Activated CD8-positive, alpha-beta T cell treated with anti-CD3 and anti-CD28 coated beads for 36 hours (primary cell): ENCODE measurements at places on chromosomes 7 and 10.

DNA sequence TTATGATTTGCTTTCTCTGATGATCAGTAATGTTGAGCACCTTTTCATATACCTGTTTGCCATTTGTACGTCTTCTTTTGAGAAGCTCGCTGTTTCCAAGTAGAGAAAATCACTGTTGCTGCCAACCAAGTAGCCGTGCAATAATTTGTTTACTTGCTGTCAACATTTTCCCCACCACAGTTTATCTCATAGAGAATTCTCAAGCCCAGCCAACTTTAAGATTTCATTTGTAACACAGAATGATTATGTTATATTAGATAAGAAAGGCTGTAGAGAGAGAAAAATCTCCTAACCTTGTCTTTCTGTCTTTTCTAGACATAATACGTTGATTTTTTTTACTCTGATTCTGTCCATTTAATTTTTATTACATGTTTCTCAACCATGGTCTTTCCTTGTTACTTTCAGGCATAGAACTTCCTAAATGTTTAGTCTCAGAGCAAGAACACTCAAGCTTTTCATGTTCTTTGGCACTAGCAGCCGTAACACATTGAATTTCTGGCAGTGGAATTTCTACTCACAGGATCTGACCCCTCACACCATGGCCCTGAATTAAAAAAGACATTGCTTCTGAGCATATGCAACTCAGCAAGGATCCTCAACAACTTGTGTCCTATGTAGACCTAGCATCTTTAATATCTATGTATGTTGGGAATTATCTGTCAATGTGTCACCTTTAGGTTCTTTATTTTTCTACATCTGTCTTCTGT lies 23.1 kb downstream of the RPA3 start:
- no peak for DNase-seq

DNA sequence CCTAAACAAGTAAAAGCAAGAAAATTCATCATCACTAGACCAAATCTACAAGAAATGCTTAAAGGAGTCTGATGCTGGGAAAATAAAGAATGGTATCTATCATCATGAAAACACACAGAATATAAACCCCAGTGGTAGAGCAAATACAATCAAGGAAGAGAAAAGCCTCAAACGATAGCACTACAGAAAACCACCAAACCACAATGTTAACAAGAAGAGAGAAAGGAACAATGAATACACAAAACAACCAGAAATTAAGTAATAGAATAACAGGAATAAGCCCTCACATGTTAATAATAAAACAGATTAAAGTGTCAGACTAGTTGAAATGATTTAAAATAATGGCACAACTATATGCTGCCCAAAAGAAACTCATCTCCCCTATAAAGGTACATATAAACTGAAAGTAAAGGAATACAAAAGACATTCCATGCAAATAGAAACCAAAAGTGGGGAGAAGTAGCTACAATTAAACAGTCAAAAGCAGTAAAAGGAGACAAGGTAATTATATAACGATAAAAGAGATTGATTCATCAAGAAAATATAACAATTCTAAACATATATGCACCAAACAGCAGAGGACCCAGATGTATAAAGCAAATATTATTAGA lies 77.3 kb downstream of the JMJD1C start:
- no peak for DNase-seq

- peak; percentile 50 for DNase-seq
These were observed 98.6 kb upstream of the FGFR2 start for GRCh38 chr10:121696854-121697253.

DNA sequence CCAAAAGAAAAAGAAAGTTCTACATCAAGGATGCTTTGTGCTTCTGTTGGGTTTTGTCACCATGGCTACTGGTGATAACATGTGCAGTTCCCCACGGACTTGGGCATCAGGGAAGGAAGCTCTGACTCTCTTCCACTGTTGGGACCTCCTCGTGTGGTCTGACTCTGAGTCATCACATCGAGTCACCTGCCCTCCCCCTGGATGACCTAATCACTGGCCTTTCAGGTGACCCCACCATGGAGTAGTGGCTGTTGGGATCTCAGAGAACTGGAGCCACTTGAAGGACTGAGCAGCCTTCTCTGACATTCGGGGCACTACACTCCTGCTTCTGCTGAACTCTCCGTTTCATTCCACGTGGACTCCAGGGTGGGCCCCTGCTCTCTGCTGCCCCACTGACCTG lies 60.8 kb upstream of the DOCK1 start:
- DNase-seq, result no peak

GRCh38 chr7:115293628-115294240 lies 371.8 kb downstream of the MDFIC start:
- no peak for DNase-seq

DNA sequence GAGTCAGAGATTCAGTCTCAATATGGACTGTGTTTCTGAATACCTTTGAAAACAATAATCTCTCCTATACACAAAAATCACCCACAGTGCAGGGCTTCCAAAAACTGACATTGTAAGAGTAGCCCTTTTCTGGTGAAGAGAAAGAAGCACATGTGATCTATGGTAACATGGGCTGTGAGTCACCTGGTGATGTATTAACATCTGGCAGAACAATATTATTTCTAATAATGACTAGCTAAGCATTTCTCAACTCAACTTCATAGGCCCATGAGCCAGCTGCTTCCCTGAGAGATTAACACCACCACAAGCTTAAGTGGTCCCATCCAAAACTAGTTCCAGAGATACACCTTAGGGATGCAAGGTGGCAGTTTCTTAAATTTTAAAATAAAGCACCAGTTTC lies 331.0 kb upstream of the NRP1 start:
- DNase-seq, result no peak

DNA sequence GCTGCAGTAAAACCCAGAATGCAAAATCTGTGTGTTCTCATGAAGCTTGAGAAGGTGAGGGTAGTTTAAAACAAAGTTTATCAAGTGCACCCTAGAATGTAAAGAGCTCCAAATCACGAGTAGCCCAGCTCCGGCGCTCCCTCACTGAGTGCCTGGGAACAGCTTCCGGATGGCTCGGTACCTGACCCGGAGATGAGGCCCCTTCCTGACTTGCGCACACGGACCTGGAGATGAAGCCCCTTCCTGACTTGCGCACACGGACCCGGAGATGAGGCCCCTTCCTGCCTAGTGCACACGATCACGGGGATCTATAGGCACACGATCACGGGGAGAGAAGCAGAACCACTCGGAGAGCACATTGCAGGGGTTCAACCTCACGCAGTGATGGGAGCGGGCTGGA lies 322.1 kb upstream of the RNF32 start:
- no peak for DNase-seq

GRCh38 chr7:745431-746154 lies 18.5 kb upstream of the PRKAR1B start:
- DNase-seq, result no peak

DNA sequence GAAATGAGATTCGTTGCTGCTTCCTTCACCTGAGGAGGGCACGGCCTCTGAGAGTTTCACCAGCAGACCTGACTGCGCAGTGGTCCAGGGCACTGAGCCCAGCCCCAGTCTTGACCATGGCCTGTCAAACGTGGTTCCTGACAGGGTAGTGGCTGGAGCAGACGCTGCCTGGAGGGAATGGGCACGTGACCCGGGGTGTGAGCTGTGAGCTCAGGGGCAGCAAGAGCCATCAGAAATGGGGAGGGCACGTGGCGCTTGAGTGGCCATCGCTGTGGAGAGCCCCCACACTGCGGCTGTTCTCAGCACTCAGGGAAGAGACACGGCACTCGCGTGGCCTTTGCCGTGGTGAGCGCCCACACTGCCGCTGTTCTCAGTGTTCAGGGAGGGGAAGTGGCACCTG lies 12.0 kb downstream of the FAM20C start:
- no peak for DNase-seq

DNA sequence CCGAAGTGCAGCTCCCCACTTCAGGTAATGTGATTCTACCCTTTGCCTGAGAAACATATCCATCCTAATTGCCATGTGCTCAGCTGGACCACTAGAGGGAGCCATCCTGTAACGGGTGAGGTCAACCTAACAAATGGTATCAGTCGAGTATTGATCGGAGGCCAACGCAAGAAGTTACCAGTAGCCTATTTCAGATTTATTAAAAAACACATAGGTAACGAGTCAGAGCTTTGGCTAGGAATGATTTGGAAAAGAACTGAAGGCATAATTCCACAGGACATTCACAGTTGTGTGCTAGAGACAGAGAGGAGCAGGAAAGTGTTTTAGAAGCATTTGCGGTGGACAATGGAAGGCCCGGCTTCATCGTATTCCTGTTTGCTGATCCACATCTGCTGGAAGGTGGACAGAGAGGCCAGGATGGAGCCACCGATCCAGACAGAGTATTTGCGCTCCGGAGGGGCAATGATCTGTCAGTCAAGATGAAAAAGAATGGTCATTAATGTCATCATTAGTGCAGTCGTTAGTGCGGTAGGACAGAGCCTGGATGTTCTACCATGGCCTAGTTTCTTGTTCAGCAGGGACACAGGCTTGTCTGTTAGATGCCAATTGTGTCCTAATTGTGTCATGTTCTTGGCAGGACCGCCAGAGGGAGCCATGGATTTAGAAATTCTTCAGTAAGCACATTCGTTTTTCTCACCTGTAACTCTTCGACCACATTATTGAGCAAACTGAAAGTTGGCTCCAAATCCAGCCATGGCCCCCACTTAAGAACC lies 17.5 kb downstream of the ACTA2 start:
- DNase-seq, result peak; percentile 85

GRCh38 chr10:6871128-6871527 lies 291.1 kb upstream of the PRKCQ start:
- no peak for DNase-seq

- no peak for DNase-seq
These were observed 33.0 kb downstream of the RASGEF1A start for GRCh38 chr10:43233601-43234430.

GRCh38 chr7:87882151-87882937 lies 6.1 kb downstream of the DBF4 start:
- DNase-seq, result no peak

DNA sequence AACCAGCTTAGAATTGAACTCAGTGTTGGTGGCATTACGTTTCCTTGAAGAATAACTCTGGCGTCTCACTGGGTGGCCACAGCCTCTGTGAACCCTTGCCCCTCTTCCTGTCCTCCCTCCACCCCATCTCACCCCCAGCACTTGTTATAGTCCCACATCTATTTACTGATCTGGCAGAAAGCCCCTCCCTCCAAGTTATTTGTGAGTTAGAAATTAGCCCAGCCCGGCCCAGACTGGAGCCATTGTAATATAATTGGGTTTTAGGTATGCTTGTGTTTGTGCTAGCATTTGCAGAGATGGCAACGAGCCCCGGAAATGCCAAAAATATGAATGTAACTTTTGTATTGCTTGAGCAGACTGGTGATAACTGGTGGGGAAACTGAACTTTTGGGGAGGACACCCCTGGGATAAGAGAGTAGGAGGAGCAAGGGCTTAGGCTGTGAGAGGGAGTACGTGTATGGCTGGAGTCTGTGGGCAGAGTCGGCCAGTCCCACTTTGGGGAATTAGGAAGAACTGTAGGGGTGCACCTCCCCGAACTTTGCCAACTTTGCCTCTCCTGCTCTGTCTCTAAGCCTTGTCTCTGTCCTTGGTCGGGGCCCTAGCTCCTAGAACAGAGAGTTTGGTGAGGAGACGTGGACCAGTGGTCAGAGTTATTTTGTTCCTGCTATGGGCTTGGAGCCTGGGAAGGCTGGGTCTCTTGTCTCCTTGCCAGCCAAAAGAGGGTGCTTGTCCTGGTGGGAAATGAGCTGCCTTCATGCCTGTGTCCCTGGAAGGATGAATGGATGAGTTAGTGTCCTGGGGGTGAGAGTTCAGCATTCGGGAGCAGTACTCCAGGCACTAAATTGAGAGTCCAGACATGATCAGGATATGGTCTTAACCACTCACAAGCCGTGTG lies 19.3 kb upstream of the TRIM8 start:
- DNase-seq, result no peak

- peak; percentile 92 for DNase-seq
These were observed 16.2 kb upstream of the ZFAND2A start for GRCh38 chr7:1175967-1176851.

GRCh38 chr10:111488668-111489067 lies 411.8 kb downstream of the ADRA2A start:
- no peak for DNase-seq

DNA sequence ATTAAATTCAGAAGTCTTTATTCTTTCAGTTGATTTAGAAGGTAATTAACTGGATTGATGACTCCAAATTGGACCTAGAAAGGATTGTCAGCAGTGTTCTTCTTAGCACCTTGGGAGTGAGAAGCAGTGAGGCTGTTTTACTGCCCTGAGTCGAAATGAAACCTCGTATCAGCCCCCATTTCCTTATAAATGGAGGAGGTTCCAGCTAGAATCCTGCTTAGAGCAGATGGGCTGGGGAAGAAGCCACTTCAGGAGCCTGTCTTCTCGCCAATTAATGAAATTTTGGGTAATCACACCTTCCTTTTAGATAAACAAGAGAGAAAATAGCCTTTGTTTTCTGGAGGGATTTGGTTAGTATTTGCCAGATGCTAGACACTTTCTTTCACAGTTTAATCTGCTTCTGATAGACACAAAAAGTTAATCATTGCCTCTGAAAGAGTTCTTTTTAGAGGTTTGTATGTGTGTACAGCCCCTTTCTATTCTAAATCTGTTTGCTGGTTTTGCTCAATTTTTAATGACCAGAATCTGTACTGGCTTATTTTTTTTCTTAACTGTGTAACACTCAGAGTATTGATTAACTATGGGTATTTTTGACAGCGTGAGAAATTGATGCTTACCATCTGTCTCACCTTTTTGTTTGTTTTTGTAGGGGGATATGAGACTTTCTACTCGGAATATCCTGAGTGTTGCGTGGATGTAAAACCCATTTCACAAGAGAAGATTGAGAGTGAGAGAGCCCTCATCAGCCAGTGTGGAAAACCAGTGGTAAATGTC lies 4.6 kb downstream of the DUSP5 start:
- DNase-seq, result peak; percentile 37

DNA sequence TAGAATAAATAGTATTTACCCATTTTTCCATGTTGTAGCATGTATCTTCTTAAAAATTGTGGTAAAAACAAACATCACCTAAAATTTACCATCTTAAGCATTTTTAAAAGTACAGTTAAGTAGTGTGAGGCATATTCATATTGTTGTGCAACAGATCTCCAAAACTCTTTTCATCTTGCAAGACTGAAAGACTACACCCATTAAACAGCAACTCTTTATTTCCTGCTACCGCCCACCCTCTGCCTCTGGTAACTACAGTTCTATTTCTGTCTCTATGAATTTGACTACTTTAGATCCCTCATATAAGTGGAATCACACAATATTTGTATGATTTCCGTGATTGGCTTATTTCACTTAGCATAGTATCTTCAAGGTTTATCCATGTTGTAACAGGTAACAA lies 40.0 kb upstream of the AGBL3 start:
- DNase-seq, result peak; percentile 24

DNA sequence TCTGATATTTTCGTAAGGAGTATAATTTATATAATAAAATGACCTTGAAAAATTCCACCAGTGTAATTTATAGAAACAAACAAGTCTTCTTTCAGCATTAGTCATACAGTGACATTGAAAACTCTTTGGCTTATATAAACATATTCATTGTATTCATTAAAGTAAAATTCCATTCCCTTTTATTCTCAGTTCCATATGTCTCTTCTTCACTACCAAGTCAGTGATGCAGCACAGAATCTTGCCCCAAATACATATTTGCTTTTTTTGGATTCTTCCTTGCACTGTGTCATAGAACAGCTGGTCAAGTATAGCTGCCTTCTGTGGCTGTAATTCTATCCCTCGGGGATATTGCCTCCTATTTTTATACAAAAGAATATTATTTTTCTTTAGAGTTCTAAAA lies 884.5 kb upstream of the POT1 start:
- no peak for DNase-seq
